ENCODE measurements at places on chromosomes 5 and 9.

DNA sequence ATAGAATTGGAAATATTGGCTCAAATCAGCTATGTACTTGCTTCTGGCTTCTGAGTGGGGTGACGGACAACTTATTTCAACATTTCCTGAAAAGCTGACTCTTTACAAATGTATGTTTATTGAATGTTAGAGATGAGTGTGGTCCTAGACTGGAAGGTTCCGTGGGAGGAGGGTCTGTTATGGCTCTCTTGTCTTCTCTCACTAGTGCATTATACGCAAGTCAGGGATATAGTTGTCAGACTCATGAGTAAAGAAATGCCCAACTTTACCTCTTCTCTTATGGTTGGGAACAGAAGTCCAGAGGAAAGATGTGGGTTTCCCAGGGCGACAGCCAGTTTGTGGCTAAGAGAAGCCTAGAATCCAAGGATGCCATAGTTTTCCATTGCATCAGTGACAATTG, 839.3 kb upstream of the WWC1 start:
- no peak for DNase-seq

- no peak for DNase-seq
Measured at GRCh38 chr9:107227774-107228173, 55.3 kb upstream of the RAD23B start.

DNA sequence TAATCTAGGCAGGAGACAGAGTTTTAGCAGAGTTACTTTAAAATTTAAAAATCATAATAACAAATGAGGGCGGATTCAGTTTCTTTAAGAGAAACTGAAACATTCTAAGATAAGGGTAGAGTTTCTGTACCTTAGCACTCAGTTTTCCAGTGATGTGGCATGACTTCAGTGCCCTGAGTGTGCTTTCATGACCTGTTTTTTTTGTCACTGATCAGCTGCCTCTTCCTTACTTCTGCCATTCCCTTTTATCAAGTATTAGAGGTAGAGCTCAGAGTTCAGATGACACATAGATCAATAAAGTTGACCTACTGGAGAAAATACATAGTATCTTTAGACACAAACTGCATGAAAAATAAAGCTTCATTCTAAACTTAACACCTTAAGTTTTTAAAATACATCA, 82.3 kb downstream of the ERMP1 start:
- DNase-seq = no peak

DNA sequence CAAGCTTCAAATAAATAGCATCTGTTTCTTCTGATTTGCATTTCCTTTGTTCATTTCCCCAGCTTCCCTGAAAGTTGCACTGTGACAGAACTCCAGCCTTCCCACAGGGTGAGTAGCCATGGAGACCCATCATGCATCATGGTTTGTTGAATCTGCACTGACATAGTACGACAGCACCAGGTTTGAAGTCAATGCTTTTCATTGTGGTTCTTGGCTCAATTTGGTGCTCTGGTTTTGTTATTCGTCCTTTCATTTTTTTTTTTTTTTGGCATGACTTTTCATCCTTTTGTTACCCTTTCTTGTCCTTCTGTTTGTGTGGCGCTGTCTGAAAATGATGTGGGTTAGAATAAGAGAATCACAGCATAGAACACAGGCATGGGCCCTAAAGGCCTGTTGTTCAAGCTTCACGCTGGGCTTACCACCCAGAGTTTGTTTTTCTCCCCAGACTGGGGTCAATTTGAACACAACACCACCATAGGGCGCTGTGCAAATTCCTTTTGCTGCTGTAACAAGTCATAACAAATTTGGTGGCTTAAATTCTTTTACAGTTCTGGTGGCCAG, 206.2 kb upstream of the CDH10 start:
- DNase-seq = no peak
